ENCODE measurements at places on chromosomes 4 and X. TPM values are rescaled to one million over a fixed set of nuclear protein-coding genes. Genes with fewer than 3 reads are reported as not detected.

DNA sequence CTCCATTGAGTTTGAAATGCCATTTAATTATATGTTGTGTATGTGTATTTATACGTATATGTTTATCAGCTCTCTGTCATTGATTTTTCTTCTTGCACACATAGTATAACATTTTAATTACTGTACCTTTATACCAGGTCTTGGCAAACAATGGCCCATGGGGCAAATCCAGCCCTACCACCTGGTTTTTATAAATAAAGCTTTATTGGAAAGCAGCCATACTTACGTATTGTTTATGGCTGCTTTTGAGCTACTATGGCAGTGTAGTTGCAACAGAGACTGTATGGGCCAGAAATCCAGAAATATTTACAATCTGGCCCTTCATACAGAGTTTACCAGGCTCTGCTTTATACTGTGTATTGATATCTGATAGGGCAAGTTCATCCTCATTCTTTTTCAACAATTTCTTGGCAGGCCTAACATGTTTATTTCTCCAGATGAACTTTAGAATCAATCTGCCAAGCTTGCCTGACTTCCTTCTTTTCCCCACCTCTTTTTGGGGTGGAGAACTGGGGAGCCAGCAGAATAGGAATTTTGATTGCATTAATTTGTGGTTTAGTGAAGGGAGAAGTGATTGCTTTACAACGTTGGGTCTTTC, 15.8 kb downstream of the DCUN1D4 start:
- no peak for DNase-seq

- DNase-seq = no peak
Observed at GRCh38 chrX:2550328-2551020, 49.7 kb upstream of the DHRSX start.

GRCh38 chrX:10509397-10509796, 111.0 kb downstream of the MID1 start:
- DNase-seq = no peak

- no peak for DNase-seq
Observed at GRCh38 chrX:117429501-117429900, 687.1 kb downstream of the KLHL13 start.

DNA sequence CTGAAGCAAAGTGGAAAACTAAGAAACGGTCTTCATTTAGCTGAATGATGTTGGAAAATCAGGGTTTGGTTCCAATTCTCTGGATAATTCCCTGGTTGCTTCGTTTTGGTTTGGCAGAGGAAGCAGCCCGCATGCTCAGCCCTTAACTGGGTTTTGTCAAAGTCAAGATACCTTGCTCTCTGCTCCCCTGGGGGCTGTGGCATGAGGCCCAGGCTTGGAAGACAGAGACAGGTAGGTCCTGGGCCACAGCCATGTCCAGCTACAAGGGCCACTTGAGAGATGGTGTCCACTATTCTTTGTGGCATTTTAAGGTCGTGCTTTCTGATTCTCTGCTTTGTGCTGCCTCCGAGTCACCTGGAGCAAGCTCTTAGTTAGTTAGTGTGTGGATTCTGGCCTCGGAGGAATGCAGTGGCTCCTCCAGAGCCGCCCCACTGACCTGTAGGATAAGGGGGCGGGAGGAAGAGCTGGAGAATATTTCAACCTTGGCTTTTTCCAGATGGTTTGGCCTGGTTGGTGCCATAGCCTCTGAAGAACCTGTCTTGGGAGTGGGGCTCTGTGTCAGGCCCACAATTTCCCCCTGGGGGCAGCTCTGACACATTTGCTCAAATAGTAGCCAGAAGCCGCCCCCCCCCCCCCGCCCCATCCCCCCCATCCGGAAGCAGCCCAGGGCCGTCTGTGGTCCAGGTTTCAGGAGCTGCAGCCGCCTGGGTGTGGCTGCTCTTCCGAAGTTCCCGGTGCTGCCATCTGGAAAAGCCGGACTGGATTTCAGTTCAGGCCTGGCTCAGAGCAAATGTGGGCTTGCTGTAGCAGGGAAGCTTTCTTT, 147.1 kb downstream of the NHS start:
- no peak for DNase-seq

- DNase-seq = no peak
Observed at GRCh38 chrX:99795495-99795894, 614.6 kb downstream of the PCDH19 start.

GRCh38 chrX:18792828-18793227, 85.4 kb downstream of the PPEF1 start:
- DNase-seq = no peak

GRCh38 chr4:795726-796119, 30.2 kb downstream of the CPLX1 start:
- DNase-seq = no peak

DNA sequence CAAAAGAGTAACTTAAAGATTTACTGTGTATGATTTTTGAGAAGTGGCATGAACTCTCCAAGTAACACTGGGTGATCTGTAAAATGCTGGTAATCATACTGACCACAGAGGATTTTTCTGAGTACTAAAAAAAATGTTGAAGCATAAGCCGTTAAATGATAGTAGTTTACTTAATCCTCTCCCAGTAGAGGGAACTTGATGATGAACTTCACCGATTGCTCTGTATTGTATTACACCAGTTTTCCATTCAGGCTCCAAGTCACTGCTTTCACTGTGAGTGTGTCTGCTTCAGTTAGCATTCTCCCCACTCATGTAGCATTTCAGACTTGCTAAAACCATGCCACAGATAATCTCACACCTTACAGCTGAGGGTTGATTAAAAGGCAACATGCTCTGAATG, 294.1 kb downstream of the GBA3 start:
- DNase-seq = no peak

GRCh38 chrX:2566055-2566454, 65.3 kb upstream of the DHRSX start:
- DNase-seq = no peak

- DNase-seq = no peak
Observed at GRCh38 chrX:95367286-95367685, 1317.4 kb upstream of the DIAPH2 start.

DNA sequence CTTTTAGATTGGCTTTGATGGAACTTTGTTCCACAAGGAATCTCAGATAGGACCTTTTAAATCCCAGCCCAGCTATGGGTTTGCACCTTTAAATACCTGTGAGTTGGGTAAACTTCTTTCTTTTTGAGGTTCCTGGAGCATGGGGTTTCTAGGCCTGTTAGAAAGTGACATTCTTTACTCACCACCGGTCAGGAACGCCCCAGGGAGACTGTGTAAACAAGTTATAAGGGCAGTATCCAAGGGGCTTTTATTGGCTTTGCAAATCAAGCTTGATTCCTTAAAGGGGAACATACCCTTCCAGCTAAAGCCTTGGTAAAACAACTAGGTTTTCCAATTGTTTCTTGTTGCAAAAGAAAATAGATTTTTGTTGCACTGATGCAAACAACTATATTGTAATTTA, 93.4 kb downstream of the TENT5D start:
- no peak for DNase-seq

- no peak for DNase-seq
Observed at GRCh38 chr4:41399231-41399630, 138.7 kb upstream of the LIMCH1 start.

DNA sequence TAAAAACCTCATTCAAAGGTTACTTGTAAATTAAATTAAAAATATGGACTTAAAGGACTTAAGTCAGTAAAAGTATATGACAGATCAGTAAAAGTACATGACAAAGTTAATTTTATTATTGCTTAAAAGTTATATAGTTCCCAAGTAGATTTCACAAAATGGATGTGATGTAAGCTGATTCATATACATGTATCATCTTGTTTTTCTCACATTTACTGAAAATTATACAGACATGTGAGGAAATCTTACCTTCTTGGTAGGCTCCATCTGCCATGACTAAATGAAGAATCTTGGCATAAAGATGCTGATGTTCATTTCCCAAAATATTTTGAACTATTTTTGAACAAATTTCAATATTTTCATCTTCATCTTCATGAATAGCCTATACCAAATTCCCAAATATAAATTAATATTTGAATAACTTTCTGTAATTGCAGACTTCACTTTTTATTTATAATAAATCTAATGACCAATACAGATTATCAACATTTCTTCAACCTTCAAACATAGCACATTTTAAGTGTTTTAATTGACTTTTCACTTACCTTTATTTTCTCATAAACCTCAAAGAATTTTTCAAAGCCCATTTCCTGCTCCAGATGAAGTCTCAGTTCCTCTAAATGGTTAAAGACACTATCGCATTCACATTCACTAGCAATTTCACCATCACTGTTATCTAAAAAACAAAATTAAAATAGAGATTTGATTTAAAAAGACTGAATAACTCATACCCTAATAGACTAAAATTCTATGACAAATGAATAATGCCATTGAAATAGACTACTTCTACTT, 129.4 kb upstream of the SH3RF1 start:
- DNase-seq = no peak

- no peak for DNase-seq
Observed at GRCh38 chrX:105872941-105873340, 50.6 kb downstream of the NRK start.

- no peak for DNase-seq
Observed at GRCh38 chr4:175789647-175790046, 22.4 kb downstream of the GPM6A start.

DNA sequence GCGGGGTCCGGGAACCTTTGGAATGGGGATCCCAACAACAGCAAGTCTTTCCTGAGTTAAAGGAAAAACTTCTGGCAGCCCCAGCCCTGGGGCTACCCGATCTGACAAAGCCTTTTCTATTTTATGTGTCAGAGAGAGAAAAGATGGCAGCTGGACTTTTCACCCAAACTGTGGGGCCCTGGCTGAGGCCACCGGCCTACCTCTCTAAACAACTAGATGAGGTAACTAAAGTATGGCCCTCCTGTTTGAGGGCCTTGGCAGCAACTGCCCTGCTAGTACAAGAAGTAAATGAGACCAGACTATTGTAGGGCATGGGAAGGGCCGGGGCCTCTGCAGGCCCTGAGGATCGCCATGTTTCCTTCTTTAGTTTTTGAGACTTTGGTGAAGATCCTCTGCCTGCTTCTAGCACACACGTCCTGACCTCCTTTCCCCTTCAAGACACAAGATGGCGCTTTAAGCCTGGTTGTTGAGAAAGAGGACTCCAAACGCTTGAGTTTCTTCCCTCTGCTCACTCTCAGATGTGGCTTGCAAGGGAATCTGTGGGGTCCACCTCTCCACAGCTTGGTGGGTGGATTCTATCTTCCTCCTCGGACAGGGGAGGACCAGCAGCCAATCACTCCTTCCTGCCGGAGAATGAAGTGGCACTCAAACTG, 18.5 kb upstream of the DRD5 start:
- DNase-seq = no peak

DNA sequence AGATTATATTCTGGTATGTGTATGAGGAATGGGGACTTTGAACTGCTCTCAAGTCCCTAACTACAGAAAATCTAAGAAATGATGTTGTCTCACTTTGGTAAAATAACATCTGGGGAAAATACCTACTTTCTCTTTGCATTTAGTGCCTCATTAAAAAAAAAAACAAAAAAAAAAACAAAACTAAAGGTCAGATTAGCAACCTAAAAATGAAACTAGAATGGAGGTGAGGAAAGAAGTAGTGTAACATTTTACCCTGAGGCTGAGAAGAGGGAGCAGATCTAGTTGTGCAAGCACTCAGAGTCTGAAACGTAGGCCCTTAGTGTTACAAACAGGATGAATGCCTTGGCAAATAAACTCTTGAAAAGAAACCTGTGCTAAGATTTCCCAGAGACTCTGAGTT, 56.0 kb downstream of the VGLL1 start:
- no peak for DNase-seq

GRCh38 chr4:123298261-123298660, 98.3 kb upstream of the SPRY1 start:
- DNase-seq = no peak

- no peak for DNase-seq
Observed at GRCh38 chr4:141376769-141377168, 156.1 kb downstream of the ZNF330 start.

DNA sequence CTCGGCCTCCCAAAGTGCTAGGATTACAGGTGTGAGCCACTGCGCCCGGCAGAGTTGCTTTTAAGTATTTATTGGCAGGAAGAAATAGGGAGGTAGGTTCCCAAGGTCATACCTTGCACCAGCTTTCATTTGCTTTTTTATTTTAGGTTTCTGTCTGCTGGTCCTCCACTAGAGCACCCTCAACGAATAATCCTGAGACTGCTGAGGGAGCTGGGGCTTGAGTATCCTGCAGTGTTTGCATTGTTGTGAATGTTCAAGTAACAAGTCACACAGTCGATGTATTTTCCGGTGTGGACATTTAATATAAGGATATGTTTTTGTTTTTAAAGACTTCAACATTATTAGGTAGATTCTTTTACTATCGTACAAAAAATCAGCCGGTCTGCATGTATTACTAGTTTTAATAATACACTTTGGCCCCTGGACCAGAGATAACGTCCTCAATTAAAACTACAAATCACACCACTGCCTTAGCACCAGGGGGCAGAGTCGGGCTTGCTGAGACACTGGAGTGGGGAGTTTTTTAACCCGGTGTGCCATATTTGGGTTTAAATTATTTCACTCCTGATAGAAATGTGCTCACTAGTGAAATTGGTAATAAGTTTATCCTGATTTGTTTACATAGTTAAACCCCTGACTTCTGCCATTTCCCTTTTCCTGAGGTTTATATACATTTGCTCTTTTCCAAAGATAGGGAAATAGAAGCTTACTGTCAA, 11.6 kb downstream of the SMIM20 start:
- peak; percentile 32 for DNase-seq

GRCh38 chrX:102063445-102064074, 61.9 kb upstream of the TCEAL2 start:
- DNase-seq = no peak

GRCh38 chr4:39814403-39815185, 116.7 kb downstream of the UBE2K start:
- no peak for DNase-seq

- no peak for DNase-seq
Observed at GRCh38 chr4:52966781-52967180, 104.7 kb downstream of the RASL11B start.

- peak; percentile 58 for DNase-seq
Observed at GRCh38 chr4:7854697-7855370, 84.8 kb downstream of the AFAP1 start.

DNA sequence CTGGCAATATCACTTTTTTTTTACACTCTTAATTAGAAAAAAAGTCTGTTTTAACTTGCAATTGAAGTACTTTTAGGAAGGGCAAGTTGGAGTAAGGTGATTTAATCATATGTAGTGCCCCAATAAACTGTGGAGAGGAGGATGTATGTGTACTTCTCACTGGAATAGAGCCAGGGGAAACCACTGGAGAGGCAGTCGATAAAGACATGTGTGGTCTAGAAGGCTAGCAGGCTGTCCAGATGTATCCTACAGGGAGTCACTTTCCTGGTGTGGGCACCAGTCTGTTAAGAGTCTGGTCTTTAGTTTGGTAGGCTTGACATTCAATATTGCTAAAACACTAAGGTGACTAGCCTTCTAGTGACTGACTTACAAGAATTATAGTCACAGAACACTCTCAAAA, 9.6 kb upstream of the SGMS2 start:
- no peak for DNase-seq

Gene TKTL2
- not detected for total RNA-seq

Gene TLL1
- total RNA-seq = not detected

Gene MAOB
- not detected for total RNA-seq

Gene FAM9B
- not detected for total RNA-seq

Gene CNKSR2
- 7.7 TPM for total RNA-seq

Gene MOB1B
- 29.2 TPM for total RNA-seq

Gene SOX3
- not detected for total RNA-seq

Gene FRAS1
- not detected for total RNA-seq

Gene TLR10
- total RNA-seq = not detected
